ENCODE measurements at places on chromosomes 2 and 18.

- no peak for DNase-seq
Measured at GRCh38 chr2:157150747-157151146, 106.8 kb upstream of the GALNT5 start.

DNA sequence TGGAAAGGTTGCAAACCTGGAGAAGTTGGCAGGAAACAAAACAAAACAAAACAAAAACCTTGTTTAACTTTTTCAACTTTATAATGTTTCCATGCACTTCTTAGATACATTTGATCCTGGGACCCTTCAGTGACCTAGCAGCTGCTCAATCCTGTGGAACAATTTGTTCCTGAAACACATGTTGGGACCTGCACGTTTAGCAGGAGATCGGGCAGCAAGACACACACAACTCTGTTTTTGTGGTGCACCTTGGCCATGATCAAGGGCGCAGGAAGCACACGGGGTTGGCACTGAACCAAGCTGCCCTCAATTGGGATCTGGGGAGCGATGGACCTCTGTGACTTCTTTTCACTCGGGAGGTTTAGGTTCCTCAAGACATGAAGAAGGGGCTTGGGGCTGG, 268.7 kb downstream of the LOXHD1 start:
- DNase-seq: no peak

DNA sequence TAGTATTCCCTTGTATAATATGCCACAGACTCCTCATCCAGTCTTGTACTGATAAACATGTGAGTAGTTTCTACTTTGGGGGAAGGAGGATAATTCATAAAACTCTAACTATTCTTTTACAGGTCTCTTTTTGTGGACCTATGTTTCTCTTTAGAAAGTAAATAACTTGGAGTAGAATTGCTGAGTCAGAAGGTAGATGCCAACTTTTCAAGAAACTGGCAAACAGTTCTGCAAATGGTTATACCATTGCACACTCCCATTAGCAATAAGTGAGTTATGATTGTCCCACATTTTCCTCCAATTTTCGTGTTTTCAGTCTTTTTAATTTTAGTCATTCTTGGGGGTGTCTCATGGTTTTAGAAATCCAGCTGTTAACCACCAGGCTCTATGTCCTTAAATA, 477.2 kb upstream of the LRRTM4 start:
- DNase-seq: no peak

DNA sequence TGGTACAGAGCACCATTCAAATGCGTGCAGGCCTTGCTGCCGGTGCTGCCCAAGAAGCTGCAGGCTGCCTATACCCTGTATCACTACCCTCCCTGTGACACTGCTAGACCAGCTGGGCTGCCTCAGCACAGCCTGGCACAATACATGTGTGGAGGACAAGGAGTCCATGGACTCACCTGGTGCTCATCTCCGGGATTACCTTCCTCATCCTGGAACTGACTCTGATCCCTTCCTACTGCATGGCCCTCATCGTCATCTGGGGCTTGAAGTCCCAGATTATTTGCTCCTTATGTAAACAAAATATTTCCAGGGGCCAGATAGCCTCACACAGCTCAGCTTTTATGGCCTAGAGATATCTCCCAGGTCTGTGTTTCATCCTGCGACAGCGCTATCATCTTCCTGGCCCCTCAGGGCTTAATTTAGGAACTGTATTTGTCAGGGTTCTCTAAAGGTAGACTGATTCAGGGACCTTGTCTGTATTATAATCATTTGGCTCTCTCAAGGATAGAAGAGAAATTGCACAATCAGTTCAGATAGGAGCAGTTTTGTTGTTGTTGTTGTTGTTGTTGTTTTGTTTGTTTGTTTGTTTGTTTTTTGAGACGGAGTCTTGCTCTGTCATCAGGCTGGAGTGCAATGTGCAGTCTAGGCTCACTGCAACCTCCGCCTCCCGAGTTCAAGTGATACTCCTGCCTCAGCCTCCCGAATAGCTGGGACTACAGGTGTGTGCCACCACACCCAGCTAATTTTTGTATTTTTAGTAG, 42.9 kb downstream of the WDR75 start:
- DNase-seq: no peak

- DNase-seq: no peak
Measured at GRCh38 chr2:233130024-233130423, 69.9 kb downstream of the INPP5D start.

GRCh38 chr2:232489516-232490220, 2.0 kb upstream of the ECEL1 start:
- no peak for DNase-seq

GRCh38 chr2:88857951-88858411, 166.5 kb downstream of the RPIA start:
- DNase-seq: no peak

- DNase-seq: no peak
Measured at GRCh38 chr2:174901075-174901474, 104.1 kb downstream of the CHN1 start.

DNA sequence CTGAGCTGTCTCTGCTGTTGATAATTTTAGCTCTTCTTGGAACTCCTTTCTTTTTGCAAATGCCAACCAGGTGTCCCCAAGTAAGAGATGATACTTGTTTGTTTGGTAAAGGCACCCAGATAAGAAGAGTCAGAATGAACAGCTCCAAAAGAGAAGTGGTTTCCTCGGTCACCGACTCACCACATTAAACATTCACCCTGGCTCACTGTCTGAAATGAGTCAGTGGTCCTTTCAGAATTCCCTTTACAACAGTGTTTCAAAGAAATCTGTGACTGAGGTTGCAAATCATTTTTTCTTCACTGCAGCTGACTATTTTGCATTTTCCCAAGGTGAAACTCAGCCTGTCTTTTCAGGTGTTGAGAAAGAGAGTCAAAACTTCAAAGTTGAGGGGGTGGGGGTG, 16.2 kb upstream of the CXCR4 start:
- DNase-seq: no peak

DNA sequence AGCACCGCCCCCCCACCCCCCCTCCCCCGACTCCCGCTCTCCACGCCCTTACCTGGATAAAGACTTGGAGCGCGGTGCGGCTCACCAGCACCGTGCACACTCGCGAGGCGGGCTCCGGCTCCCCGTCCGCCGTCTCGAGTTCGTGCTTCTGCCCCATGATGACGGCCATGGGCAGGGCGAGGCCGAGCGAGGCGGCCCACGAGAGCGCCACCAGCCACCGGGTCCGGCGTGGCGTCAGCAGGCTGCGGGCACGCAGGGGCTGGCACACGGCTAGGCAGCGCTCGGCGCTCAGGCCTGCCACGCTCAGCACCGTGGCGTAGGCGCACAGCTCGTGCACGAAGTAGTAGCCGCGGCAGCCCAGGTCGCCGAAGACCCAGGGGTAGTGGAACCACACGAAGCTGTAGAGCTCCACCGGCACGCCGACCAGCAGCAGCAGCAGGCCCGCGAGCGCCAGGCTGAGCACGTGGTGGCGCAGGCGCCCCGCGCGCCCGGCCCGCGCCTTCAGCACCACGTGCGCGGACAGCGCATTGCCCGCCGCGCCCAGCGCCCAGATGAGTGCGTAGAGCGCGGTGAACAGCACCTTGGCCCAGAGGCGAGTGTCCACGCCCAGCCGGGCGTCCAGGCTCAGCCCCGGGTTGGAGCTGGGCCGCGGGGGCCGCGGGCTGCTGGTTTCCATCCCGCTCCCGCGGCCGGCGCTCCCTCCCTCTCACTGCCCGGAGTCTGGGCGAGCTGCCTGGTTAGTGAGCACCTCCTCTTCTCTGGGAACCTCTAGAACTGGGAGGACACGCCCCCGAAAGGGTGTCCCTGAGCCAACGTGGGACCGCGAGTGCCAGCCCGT, at the start of gene NTSR2:
TSS of gene NTSR2 (minus strand) at position 742 of the 838 bp plus-strand sequence. CDS start at position 676, 66 bp downstream.
- DNase-seq: peak; percentile 78

DNA sequence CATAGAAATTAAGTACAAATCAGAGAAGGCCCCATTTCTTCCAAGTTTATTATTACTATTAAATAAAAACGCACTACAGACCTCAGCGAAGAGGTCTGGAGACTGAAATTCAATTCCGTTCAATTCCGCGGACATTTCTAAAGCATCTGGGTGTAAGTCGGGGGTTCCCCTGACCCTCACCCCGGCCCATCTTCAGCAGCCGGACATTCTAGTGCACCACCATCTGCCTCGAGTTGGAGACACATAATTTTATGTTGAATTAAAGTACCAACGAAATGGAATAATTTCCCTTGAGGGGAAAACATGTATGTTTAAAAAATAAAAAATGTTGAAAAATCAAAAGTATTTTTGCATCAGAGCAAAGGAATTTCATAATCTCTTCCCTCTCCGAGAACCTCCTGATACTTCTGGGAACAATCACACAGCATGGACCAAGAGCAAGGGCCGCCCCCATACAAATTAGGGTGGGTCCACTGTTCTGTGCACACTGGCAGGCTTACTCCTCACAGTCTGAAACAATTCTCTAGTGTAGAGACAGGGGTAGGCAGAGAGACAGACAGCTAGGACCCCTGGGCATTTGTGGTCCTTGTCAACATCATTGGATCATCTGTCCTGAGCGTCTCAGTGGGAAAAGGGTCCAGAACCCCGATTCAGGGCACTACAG, 29.3 kb downstream of the MBP start:
- DNase-seq: peak; percentile 59

DNA sequence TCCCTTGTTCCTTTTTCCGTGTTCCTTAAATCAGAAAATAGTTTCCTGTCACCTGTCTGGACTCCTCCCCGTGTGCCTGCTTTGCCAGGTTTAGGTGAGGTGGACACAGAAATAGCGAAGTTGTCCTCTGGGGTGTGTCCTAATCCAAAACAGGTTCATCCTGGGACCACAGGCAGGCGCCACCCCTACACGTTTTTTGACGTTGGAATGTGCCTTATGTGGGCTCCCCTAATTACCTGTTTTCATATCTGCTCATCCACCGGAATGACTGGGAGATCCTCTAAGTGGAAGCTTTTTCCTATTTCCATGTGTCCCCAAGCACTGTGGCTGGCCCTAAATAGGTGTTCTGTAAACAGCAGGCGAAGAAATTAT, 49.0 kb upstream of the PAIP2B start:
- no peak for DNase-seq

Data from left forelimb (tissue), 1 donor.